ENCODE measurements at places on chromosomes 7 and 10.

DNA sequence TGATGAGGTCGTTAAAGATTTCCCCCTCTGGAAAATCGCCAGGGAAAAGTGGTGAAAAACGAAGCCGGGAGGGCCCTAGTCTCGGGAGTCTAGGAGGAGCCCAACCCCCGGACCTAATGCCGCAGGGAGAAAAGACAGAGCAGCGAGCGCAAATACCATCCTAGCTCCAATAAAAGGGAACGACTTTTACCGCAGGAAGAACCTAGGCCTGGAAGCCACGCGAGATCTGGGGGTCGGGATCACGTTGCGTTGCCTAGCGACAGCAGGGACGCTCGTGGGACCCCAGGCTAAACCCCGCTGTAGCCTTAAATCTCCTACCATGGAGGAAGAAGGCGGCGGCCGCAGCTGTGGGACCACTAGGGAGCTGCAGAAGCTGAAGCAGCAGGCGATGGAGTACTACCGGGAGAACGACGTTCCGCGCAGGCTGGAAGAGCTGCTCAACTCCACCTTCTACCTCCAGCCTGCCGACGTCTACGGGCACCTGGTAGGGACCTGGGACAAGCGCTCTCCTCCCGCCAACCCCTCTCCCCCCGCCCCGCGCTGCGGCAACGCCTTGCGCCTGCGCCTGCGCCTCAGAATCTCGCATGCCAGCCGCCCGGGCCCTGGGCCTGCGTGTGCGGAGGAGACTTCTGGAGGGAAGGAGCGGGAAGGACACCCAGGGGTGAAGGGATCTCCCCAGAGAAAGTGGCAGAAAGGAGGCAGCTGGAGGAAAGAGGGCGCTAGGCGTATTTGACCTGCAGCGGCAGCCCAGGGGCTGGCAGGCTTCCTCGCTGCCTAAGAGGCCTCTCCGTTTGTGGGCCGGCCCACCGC lies at the start of gene ENO4:
Gene ENO4, plus strand, starts transcription at position 252 of the 810 bp plus-strand sequence. Its CDS starts 68 bp downstream, at position 320.
- H3K27ac ChIP-seq: peak within 1 kb of the TSS; percentile 9
- H3K36me3 ChIP-seq: no peaks in the 10 kb centered on the region
- peak; percentile 80 for DNase-seq

DNA sequence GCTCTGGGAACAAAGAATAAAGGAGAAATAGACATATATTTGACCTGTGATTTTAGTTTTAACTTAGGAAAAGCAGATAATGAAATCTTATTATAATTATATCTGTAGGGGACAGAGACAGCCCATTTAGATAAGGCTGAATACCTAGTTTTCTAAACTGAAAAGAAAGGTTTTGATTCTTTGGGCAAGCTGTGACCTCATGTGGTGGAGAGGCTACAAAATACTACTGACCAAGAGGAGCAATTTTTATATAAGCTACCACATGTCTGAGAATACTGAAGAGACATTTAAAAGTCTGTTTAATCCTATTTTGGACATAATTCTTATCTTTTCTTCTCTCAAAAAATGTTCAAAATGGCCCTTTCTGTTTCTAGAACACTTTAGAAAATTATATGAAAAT lies 271.0 kb downstream of the MTERF1 start:
- no peak overlapping the region for H3K27ac ChIP-seq
- no peaks in the 10 kb centered on the region for H3K36me3 ChIP-seq
- H3K27me3 ChIP-seq: no peaks in the 10 kb centered on the region
- no peaks in the 10 kb centered on the region for H3K4me1 ChIP-seq
- H3K4me3 ChIP-seq: no peak overlapping the region

GRCh38 chr10:126511917-126512479 lies 123.7 kb upstream of the ADAM12 start:
- no peaks in the 10 kb centered on the region for H3K27me3 ChIP-seq
- no peak overlapping the region for H3K4me3 ChIP-seq
- H3K4me1 ChIP-seq: no peaks in the 10 kb centered on the region
- H3K36me3 ChIP-seq: no peaks in the 10 kb centered on the region
- no peak for DNase-seq
- no peak overlapping the region for H3K27ac ChIP-seq

DNA sequence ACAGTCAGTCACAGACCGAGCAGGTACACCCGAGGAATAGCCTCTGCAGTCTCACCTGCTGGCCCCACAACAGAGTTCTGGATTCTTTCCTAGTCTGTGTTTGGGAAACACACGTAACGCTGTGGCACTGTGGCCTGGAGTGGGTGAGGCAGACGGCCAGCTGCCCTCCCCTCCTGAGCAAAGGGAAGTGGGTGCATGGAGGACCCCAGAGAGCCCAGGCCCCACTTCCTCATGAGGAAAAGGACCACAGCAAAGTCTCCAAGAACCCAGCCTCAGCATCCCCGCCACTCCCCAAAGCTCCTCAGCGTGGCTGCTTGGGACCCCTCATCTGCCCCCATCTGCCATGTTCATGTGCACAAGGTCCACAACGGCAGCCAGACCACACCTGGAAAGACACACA lies 530.2 kb downstream of the PTPRN2 start:
- no peak for DNase-seq
- H3K4me3 ChIP-seq: no peak overlapping the region
- H3K27ac ChIP-seq: no peak overlapping the region
- H3K27me3 ChIP-seq: peaks cover 47% of the 10 kb centered on the region

GRCh38 chr7:20323595-20323994 lies 7.1 kb upstream of the ITGB8 start:
- no peak overlapping the region for H3K27ac ChIP-seq
- no peak for DNase-seq
- H3K4me1 ChIP-seq: peaks cover 8% of the 10 kb centered on the region
- no peak overlapping the region for H3K4me3 ChIP-seq
- no peaks in the 10 kb centered on the region for H3K27me3 ChIP-seq

- H3K4me3 ChIP-seq: no peak overlapping the region
- no peak for DNase-seq
- H3K4me1 ChIP-seq: peaks cover 15% of the 10 kb centered on the region
- H3K27ac ChIP-seq: no peak overlapping the region
- no peaks in the 10 kb centered on the region for H3K36me3 ChIP-seq
- H3K27me3 ChIP-seq: no peaks in the 10 kb centered on the region
These were observed 59.9 kb downstream of the MAP3K8 start for GRCh38 chr10:30493609-30494530.

GRCh38 chr10:77578583-77579227 lies 58.9 kb downstream of the KCNMA1 start:
- no peaks in the 10 kb centered on the region for H3K27me3 ChIP-seq
- DNase-seq: no peak
- no peaks in the 10 kb centered on the region for H3K36me3 ChIP-seq
- H3K4me1 ChIP-seq: no peaks in the 10 kb centered on the region
- no peak overlapping the region for H3K4me3 ChIP-seq

DNA sequence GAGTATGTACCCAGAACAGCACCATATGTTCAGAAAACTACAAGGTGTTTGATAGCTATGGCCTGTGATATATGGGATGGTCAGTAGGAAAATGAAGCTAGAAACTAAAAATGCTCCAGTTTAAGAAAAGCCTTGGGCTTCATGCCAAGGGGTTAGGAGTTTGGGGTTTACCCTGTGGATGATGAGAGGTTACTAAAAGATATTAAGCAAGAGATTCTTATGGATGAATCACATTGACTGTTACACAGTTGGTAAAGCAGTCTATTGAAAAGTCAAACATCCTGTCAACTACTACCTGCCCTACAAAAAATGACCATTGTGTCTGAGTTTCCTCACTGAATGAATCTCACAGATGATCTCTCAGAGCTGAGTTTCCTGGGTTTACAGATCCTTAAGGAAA lies 166.2 kb upstream of the INHBA start:
- DNase-seq: no peak
- H3K36me3 ChIP-seq: no peaks in the 10 kb centered on the region
- H3K4me1 ChIP-seq: no peaks in the 10 kb centered on the region
- no peaks in the 10 kb centered on the region for H3K27me3 ChIP-seq
- H3K27ac ChIP-seq: no peak overlapping the region

GRCh38 chr7:17679458-17679857 lies 260.8 kb downstream of the SNX13 start:
- H3K27ac ChIP-seq: no peak overlapping the region
- no peaks in the 10 kb centered on the region for H3K27me3 ChIP-seq
- no peaks in the 10 kb centered on the region for H3K36me3 ChIP-seq
- H3K4me1 ChIP-seq: peaks cover 13% of the 10 kb centered on the region
- no peak for DNase-seq

DNA sequence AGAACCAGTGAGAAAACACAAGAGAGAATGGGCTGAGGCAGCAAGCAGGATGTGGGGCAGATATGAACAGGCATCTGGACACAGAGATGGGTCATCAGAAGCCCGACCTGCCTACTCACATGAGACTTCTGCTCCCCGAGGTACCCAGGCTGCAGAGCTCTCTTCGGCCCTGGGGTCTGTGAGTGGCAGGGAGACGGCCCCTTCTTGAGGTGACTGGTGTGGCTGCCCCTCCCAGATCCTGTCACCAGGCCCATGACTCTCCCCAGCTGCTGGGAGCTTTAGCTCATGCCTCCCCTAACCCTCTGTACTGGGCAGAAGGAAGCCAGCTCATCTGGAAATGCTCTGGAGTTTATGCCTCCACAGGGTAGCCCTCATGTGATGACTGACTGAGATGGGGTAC lies 157.6 kb upstream of the PCBD1 start:
- no peak overlapping the region for H3K27ac ChIP-seq
- H3K4me1 ChIP-seq: no peaks in the 10 kb centered on the region
- no peaks in the 10 kb centered on the region for H3K36me3 ChIP-seq
- no peak for DNase-seq
- no peak overlapping the region for H3K4me3 ChIP-seq

GRCh38 chr10:93171837-93172236 lies 98.1 kb downstream of the CYP26A1 start:
- H3K27me3 ChIP-seq: no peaks in the 10 kb centered on the region
- H3K27ac ChIP-seq: no peak overlapping the region
- no peak overlapping the region for H3K4me3 ChIP-seq
- DNase-seq: no peak

- H3K4me3 ChIP-seq: no peak overlapping the region
- H3K36me3 ChIP-seq: no peaks in the 10 kb centered on the region
- H3K4me1 ChIP-seq: no peaks in the 10 kb centered on the region
- no peaks in the 10 kb centered on the region for H3K27me3 ChIP-seq
- no peak overlapping the region for H3K27ac ChIP-seq
These were observed 146.6 kb downstream of the SH2D4B start for GRCh38 chr10:80684259-80684658.

DNA sequence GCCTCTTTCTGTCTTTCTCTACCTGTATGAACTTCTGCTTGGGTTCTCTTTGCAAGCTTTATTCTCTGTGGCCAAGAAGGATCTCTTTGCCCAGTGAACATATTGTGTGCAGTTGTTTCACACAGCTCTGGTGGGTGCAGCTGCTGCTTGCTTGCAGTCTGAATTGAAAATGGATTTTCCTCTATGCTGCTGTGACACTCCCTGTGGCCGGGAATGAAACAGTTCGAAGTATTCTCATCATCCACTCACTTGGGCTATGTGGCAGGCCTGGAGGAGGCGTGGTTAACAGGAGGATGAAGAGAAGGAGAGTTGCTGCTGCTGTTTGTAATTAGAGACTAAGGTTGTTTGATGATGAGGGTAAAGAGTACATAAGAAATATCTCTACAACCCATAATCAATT lies 28.4 kb upstream of the ITGA8 start:
- no peaks in the 10 kb centered on the region for H3K36me3 ChIP-seq
- peak overlapping the region; percentile 17 for H3K4me3 ChIP-seq
- DNase-seq: peak; percentile 89
- H3K27ac ChIP-seq: peak overlapping the region; percentile 91

DNA sequence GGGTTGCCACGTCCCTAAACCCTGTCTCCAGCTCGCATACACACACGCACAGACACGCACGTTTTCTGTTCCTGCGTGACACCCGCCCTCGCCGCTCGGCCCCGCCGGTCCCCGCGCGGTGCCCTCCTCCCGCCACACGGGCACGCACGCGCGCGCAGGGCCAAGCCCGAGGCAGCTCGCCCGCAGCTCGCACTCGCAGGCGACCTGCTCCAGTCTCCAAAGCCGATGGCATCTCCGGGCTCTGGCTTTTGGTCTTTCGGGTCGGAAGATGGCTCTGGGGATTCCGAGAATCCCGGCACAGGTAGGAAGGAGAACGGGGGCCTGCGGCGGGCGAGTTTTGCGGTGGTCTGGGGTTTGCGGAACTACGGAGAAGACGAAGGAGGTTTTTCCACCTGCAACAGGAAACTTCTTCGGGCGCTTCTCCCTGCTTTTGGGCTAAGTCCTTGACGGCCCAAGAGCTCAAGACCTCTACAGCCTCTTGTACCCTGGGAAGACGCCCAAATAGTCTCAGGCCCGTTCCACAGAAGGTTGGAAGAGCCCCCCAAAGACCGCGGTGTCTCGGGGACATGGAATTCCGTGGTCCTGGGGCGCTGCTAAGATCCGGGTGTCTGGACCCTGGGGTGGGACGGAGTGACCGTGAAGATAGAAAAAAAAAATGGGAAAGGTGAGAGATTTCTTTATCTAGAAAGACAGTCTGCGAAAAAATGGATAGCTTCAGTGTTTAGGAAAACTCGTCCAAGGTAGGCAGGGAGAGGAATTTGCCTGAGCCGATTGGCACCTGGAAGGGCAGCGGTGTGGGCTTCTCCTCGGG lies at the start of gene GAD2:
Gene GAD2, plus strand, starts transcription at position 190 of the 811 bp plus-strand sequence. Its CDS starts 36 bp downstream, at position 226.
- H3K27ac ChIP-seq: no peak within 1 kb of the TSS
- H3K36me3 ChIP-seq: no peaks in the 10 kb centered on the region
- no peaks in the 10 kb centered on the region for H3K27me3 ChIP-seq
- no peaks in the 10 kb centered on the region for H3K4me1 ChIP-seq

- H3K27ac ChIP-seq: no peak overlapping the region
- H3K4me3 ChIP-seq: no peak overlapping the region
- H3K36me3 ChIP-seq: no peaks in the 10 kb centered on the region
- no peak for DNase-seq
- no peaks in the 10 kb centered on the region for H3K4me1 ChIP-seq
These were observed 38.2 kb downstream of the MYL10 start for GRCh38 chr7:101590663-101591435.

- H3K27me3 ChIP-seq: no peaks in the 10 kb centered on the region
- no peak overlapping the region for H3K27ac ChIP-seq
- no peaks in the 10 kb centered on the region for H3K4me1 ChIP-seq
- no peaks in the 10 kb centered on the region for H3K36me3 ChIP-seq
- DNase-seq: no peak
- H3K4me3 ChIP-seq: no peak overlapping the region
These were observed 100.4 kb downstream of the SGMS1 start for GRCh38 chr10:50523357-50523756.

- no peak for DNase-seq
These were observed 62.5 kb downstream of the BPGM start for GRCh38 chr7:134709197-134709596.

DNA sequence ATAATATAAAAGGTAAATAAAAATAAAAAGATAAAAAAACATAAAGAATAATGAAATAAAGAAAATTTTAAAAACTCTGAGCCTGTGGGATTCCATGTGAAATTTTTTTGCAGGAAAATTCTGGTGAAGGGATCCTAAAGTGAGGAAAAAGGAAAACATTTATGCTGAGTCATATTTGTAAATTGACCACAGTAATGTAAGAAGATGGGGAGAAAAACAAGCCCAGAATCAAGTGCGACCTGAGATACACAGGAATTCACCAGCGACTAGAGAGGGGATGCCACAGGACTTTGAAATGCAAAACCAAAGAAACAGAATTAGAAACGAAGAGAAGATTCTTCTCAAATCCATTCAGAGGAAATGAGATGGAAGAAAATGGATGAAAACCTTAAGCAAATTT lies 133.8 kb upstream of the PFKP start:
- H3K36me3 ChIP-seq: no peaks in the 10 kb centered on the region
- no peaks in the 10 kb centered on the region for H3K4me1 ChIP-seq
- H3K27ac ChIP-seq: no peak overlapping the region
- H3K27me3 ChIP-seq: no peaks in the 10 kb centered on the region
- no peak for DNase-seq

- DNase-seq: no peak
- H3K27me3 ChIP-seq: no peaks in the 10 kb centered on the region
- H3K27ac ChIP-seq: no peak overlapping the region
- no peaks in the 10 kb centered on the region for H3K4me1 ChIP-seq
- H3K36me3 ChIP-seq: 0 out of 2 replicates have a peak, but pooled peaks cover 3% of the 10 kb centered on the region
These were observed 115.5 kb downstream of the FOXP2 start for GRCh38 chr7:114530057-114530611.

Data from MM.1S (cell line).